ENCODE measurements at places on chromosomes 11 and 22. TPM values are rescaled to one million over a fixed set of nuclear protein-coding genes. Genes with fewer than 3 reads are reported as not detected.

HEPN1 gene
- not detected for total RNA-seq

OR6M1 gene
- not detected for total RNA-seq

MS4A4E gene
- total RNA-seq: 1.0 TPM

OR6A2 gene
- total RNA-seq: not detected

Data from CD4-positive, CD25-positive, alpha-beta regulatory T cell (primary cell).